ENCODE measurements at places on chromosomes 4 and X. TPM values are rescaled to one million over a fixed set of nuclear protein-coding genes. Genes with fewer than 3 reads are reported as not detected.
A peak's percentile ranks its signal among the peaks of the same experiment; 100 is the strongest.

Gene UGT2B15
- not detected for total RNA-seq

DNA sequence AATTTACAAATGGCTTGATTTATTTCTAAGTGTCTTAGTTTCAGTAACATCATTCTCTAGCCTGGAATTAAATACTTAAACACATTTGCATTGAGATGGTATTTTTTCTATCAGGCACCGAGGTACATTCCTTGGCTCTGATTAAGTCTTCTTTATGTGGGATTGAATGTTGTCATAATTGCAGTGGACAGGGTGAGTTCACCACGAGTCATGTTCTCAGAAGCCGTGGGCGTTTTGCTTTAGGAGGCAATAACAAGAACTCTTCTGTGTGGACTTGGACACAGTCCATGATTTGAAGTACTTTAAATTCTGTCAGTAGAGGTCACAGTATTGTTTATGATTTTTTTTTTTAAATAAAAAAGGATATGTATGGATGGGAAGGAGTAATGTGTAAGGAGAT is 57.1 kb upstream of the EFHC2 start:
- H3K36me3 ChIP-seq = no peaks in the 10 kb centered on the region
- H3K27ac ChIP-seq = no peak overlapping the region
- H3K4me3 ChIP-seq = no peak overlapping the region
- DNase-seq = no peak

GRCh38 chrX:46759645-46759974 is 692 bp upstream of the SLC9A7 start:
- no peaks in the 10 kb centered on the region for H3K36me3 ChIP-seq
- H3K4me1 ChIP-seq = no peaks in the 10 kb centered on the region
- no peaks in the 10 kb centered on the region for H3K27me3 ChIP-seq
- H3K4me3 ChIP-seq = peak overlapping the region; percentile 33

Gene HPRT1
- 17.3 TPM for total RNA-seq

Gene FHIP1A
- 29.2 TPM for total RNA-seq

Gene ZCCHC18
- total RNA-seq = 2.5 TPM

GRCh38 chr4:111362941-111363361 is 740.1 kb upstream of the PITX2 start:
- H3K27me3 ChIP-seq = no peaks in the 10 kb centered on the region
- H3K27ac ChIP-seq = no peak overlapping the region
- DNase-seq = peak; percentile 41
- no peaks in the 10 kb centered on the region for H3K36me3 ChIP-seq

- DNase-seq = no peak
- no peaks in the 10 kb centered on the region for H3K36me3 ChIP-seq
- no peak overlapping the region for H3K27ac ChIP-seq
- H3K4me1 ChIP-seq = no peaks in the 10 kb centered on the region
Measured at GRCh38 chrX:64394059-64394873, 986 bp downstream of the MTMR8 start.

- H3K27me3 ChIP-seq = no peaks in the 10 kb centered on the region
- no peak overlapping the region for H3K4me3 ChIP-seq
- no peak overlapping the region for H3K27ac ChIP-seq
- no peaks in the 10 kb centered on the region for H3K36me3 ChIP-seq
- DNase-seq = peak; percentile 61
Measured at GRCh38 chr4:137025484-137026059, 506.7 kb downstream of the PCDH18 start.

Gene PHOX2B
- not detected for total RNA-seq

DNA sequence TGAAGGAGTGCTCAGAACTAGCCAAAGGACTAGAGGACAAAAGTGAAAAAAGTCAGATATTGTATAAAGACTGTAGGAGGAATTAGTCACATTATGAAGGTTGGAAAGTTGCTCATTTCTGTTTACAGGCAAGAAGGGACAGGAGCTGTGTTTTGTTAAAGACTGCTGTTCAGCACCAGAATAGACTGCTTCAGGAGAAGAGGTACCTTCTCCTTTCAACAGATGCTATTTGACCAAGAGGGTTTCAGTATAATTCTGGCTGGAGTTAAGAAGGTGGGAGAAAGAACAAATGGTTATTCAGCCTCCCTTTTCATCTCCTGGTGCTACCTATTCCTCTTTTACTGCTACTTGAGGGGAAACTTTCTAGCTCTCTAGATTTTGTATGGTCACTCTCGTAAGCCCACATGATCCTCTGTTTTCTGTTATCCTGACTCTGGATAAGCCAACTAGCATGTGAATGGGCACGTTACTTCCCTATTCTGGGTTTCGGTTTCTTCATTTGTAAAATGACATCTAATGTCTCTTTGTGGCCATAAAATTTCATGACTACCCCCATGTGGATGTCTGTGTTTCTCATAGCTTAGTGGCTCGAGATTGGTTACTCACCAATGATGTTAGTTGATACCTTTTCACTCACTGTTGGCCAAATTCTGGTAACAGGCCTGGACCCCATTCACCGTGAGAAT is 68.9 kb downstream of the SH2D1A start:
- no peaks in the 10 kb centered on the region for H3K4me1 ChIP-seq
- no peak for DNase-seq
- H3K4me3 ChIP-seq = no peak overlapping the region
- no peak overlapping the region for H3K27ac ChIP-seq

- H3K36me3 ChIP-seq = no peaks in the 10 kb centered on the region
- H3K4me1 ChIP-seq = no peaks in the 10 kb centered on the region
- H3K4me3 ChIP-seq = no peak overlapping the region
- no peak overlapping the region for H3K27ac ChIP-seq
Measured at GRCh38 chrX:103157496-103158316, 57.2 kb upstream of the BEX4 start.

- peaks cover 55% of the 10 kb centered on the region for H3K27me3 ChIP-seq
- peak overlapping the region; percentile 65 for H3K4me3 ChIP-seq
- no peaks in the 10 kb centered on the region for H3K4me1 ChIP-seq
- DNase-seq = peak; percentile 79
- H3K36me3 ChIP-seq = no peaks in the 10 kb centered on the region
Measured at GRCh38 chrX:105821471-105822121, 743 bp upstream of the NRK start.

DNA sequence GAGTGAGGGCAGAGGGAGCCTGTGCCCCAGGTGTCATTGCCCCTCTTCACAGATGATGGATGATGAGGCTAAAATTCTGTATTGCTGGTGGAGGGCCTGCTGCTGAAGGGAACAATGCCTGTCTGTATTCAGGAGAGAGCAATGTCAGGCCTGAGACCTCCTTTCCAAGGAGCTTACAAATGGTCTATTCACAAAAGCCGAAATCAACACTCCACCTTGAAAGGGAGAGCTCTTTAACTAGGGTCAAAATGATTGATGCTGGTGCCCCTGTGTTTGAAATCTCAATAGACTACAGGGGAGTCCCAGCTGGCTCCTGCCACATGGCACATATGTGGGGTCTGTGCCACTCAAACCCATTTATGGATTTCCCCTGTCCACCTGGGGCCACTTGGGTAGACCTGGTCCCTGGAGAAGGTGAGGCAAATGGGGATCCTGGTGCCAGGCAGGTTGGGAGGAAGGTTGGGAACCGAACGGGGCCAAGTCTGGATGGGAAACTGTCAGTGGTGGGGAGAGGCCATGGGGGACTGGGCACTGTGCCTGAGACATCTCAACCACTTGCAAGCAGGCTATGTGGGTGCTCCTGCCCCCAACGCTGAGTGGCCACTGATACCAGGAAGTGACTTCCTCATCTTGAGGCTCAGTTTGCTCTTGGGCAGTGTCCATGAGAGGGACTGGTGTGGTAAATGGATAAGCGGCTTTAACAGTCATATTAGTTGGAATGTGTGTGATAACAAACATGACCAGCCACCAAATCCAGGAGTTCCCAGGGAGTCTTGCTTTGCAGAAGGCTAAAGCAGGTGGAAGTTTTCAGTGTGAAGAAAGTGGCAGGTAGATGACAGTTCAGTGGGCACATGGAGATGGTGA is 223.8 kb upstream of the PSAPL1 start:
- no peak for DNase-seq
- peak overlapping the region; percentile 54 for H3K27ac ChIP-seq
- H3K36me3 ChIP-seq = no peaks in the 10 kb centered on the region
- no peaks in the 10 kb centered on the region for H3K27me3 ChIP-seq
- no peaks in the 10 kb centered on the region for H3K4me1 ChIP-seq

Gene COL25A1
- 5.4 TPM for total RNA-seq

Gene HTR2C
- 0.90 TPM for total RNA-seq

DNA sequence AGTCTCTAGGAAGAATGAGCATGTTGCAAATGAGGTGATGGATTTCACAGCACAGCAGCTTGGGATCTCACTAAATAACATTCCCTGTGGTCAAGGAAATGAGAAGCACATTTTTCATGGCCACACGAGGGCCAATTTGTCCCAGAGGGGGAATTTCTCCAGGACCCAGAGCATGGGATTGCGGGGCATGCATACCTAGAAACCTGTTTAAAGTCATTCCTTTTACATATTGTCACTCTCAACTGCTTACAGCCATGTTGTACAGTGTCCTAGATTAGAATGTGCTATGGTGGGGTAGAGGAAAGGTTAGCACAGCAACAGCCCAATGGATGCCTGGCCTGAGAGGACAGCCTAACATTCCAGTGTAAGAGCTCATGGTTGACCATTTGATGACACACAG is 37.4 kb upstream of the NLGN4X start:
- H3K4me3 ChIP-seq = no peak overlapping the region
- no peaks in the 10 kb centered on the region for H3K4me1 ChIP-seq
- H3K27me3 ChIP-seq = no peaks in the 10 kb centered on the region
- H3K36me3 ChIP-seq = no peaks in the 10 kb centered on the region
- no peak for DNase-seq

- no peak overlapping the region for H3K4me3 ChIP-seq
- DNase-seq = no peak
- H3K27ac ChIP-seq = no peak overlapping the region
Measured at GRCh38 chrX:72031634-72032033, 100.1 kb downstream of the RTL5 start.

DNA sequence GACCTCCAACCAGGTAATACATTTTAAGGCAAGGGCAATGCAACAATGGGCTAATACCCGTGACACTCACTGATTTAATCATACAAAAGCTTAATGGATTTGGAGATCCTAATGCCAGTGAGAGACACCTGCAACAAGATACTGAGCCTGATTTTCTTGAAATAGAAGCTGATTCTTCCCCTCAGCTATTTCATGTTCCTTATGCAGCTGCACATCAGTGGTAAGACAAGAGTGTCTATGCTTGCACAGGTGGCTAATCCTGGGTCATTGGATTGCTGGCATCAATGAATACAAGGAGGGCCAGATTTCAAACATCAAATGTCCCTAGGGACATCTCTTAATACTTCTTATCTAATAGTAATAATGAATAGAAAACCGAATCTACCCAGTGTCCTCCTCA is 139.7 kb downstream of the PPARGC1A start:
- no peak overlapping the region for H3K4me3 ChIP-seq
- DNase-seq = no peak
- no peaks in the 10 kb centered on the region for H3K4me1 ChIP-seq
- no peak overlapping the region for H3K27ac ChIP-seq
- H3K27me3 ChIP-seq = no peaks in the 10 kb centered on the region
- H3K36me3 ChIP-seq = no peaks in the 10 kb centered on the region

DNA sequence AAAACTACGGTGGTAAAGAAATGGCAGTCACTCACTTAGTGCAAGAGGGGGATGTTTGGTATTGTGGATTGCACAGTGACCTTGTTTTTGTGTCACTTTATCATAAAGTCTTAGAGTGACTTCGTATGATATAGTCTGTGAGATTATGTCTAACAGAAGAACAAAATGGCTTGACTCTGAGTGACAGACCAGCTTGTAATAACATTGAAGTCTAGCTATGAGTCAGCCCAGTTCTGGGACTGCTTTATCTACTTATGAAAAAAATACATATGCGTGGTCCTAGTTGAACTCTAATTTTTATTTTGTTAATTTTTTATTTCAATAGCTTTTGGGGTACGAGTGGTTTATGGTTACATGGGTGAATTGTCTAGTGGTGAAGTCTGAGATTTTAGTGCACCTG is 20.0 kb downstream of the DCLK2 start:
- H3K4me3 ChIP-seq = no peak overlapping the region
- no peaks in the 10 kb centered on the region for H3K36me3 ChIP-seq
- no peak overlapping the region for H3K27ac ChIP-seq

DNA sequence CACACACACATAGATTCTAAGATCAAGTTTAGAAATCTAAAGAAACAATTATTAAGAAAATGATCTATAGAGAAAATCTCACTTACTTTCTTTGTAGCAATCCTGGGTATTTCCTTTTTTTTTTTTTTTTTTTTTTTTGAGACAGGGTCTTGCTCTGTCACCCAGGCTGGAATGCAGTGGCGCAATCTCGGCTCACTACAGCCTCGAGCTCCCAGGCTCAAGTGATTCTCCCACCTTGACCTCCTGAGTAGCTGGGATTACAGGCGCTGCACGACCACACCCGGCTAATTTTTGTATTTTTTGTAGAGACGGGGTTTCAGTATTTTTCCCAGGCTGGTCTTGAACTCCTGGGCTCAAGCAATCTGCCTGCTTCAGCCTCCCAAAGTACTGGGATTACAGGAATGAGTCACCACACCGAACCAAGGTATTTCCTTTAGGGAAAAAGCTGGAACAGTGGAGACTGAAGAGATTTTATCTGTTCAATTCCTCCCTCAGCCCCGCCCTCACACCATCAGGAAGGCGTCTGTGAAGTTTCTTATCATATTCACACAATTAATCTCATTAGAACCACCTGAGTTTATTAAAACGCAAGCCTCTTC is at the start of gene TRIML2:
TSS of gene TRIML2 (minus strand) at position 447 of the 599 bp plus-strand sequence. CDS start 4,235 bp downstream, outside the sequence.
- H3K4me1 ChIP-seq = peaks cover 6% of the 10 kb centered on the region
- no peak within 1 kb of the TSS for H3K27ac ChIP-seq
- peak; percentile 68 for DNase-seq
- H3K4me3 ChIP-seq = peak within 1 kb of the TSS; percentile 62
- no peaks in the 10 kb centered on the region for H3K27me3 ChIP-seq

DNA sequence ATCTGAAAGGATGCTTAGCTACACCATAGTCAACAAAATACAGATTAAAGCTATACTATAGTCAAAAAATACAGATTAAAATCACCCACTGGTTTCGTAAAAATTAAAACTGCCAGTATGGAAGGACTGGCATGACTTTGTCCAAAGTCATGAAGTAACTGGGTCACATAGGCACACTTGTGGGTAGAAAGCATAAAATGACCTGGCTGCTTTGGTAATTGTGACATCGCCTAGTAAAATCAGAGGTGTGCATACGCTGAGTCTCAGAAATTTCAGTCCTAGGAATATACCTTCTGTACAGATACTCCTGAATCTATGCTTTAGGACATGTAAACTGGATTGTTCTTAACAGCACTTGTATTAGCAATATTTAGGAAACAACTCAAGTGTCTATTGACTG is 28.1 kb downstream of the CLNK start:
- no peak for DNase-seq
- H3K27ac ChIP-seq = no peak overlapping the region
- H3K4me1 ChIP-seq = peaks cover 3% of the 10 kb centered on the region
- no peak overlapping the region for H3K4me3 ChIP-seq
- no peaks in the 10 kb centered on the region for H3K27me3 ChIP-seq

Gene PASD1
- total RNA-seq = not detected

GRCh38 chr4:18463987-18464559 is 442.5 kb upstream of the LCORL start:
- peaks cover 4% of the 10 kb centered on the region for H3K4me1 ChIP-seq
- no peak for DNase-seq
- H3K36me3 ChIP-seq = no peaks in the 10 kb centered on the region
- no peaks in the 10 kb centered on the region for H3K27me3 ChIP-seq

GRCh38 chr4:128393101-128393704 is 105.6 kb upstream of the PGRMC2 start:
- H3K36me3 ChIP-seq = no peaks in the 10 kb centered on the region
- H3K4me1 ChIP-seq = peaks cover 6% of the 10 kb centered on the region
- no peak overlapping the region for H3K4me3 ChIP-seq

Data from endodermal cell (in vitro differentiated cells).